Activated CD4-positive, CD25-positive, alpha-beta regulatory T cell treated with anti-CD3 and anti-CD28 coated beads, Interleukin-2, amount 50 U/mL, for 72 hours (primary cell): ENCODE measurements at places on chromosomes 16 and 17.

DNA sequence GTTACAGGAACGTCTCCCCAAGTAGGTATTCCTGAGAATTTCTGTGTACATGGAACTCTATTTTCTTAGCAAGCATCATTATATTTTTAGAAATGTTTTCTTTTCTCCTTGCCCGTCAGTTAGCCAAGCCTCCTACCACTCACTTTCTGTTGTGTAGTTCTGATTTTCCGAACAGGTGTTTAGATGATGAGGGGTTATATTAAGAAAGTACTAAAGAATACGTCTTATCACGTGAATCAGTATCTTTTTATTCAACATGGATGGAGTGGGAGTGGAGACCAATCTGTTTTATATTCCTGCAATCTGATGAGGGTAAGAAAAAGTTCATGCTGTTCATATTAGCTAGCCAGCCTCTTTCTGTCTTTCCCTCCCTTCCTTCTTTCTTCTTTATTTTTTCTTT is 29.4 kb downstream of the MSI2 start:
- no peak for DNase-seq

DNA sequence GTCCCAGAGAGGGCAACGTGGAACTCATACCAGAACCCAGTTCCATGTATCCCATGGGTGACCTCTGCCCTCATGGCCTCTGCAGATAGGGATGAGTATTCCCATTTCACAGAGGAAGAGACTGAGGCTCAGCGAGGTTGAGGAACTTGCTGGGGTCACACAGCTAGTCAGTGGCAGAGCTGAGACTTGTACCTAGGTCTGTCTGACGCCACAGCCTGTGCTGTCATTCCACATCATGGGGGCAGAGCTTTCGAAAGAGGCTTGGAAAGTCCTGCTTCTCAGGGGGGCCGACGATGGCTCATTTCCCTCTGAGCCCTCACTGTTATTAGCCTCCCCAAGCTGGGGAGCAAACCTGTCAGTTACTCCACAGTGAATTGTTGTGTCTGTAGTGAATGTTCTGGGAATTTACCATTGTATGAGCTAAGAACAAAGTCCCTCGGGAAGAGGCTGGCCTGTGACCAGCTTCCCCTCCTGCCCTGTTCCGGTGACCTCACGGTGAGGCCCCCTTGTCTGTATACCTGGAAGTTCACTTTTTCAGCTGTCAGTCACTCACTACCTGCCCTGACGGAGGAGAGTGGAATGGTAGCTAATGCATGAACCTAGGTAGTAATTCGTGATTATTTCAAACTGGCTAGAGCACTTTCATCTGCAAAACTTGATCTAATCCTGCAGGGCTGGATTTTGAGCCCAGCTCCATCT is 8.9 kb downstream of the METTL22 start:
- DNase-seq, result no peak

- no peak for DNase-seq
Observed at GRCh38 chr16:68155425-68155824, 70.3 kb downstream of the NFATC3 start.

DNA sequence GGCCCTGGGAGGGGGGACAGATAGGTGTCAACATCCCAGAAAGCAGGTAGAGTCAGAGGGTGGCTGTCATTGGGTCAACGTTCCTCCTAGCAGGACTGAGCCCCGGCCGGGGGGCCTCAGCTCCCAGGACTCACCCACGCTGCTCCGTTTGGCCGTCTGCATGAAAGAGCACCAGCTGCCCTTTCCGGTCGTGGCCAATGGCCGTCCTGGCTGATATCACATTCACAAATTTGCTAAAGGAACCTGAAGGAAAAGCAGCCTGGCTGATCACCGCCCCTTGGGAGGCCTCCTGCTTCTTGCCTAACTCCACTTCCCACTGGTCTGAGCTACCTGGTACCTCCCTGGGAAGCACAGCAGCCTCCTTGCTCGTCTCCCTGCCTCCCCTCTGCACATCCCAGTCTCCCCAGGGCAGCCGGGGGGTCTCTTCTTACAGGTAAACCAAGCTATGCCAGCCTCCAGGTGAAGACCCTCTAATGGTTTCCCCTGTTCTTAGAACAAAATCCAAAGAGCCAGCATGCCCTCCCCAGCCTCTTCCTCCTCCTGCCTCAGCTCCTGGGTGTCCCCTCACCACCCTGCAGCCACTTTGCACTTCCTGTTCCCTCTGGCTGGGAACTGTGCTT is 3.4 kb downstream of the NAGPA start:
- DNase-seq, result no peak

GRCh38 chr16:75000481-75001081 is 1.8 kb downstream of the ZNRF1 start:
- DNase-seq, result no peak

GRCh38 chr17:60442271-60443173 is 20.2 kb downstream of the CHCT1 start:
- no peak for DNase-seq

DNA sequence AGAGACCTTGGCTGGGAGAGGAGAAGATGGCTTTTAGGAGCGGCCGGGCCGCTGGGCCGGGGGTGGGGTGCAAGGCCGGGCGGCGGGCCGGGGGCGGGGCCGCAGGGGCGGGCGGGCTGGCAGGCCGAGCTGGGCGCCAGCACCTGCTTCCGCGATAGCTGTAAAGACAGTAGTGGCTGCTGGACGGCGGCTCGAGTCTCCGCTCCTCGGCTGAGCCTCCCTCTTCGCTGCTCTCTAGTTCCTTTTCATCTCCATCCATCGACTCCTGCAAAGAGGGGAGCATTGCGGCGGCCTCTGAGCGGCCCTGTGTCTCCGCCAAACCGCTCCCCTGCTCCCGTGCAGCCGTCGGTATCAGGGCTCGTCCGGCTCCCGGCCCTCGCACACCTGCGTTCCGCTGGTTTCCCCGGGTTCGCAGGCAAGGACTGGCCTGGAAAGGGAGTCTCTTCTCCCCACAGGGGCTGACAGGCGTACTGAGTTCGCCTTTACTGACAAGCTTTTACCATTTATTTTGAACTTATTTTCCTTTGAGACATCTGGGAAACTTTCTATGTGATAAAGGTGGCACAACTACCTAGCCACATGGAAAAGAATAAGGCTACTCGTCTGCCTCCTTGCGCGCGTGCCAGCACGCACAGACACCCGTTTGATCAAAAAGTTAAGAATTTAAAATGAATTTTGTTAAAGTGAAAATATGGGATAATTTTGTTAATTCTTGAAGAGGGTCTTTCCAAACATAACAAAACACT is at the start of gene C17orf75:
C17orf75 (minus strand) TSS at position 317 of the 746 bp plus-strand sequence; CDS start at position 283, 34 bp downstream.
- peak; percentile 74 for DNase-seq
